RPMI7951 (cell line): ENCODE measurements at places on chromosomes 7 and 10. TPM values are rescaled to one million over a fixed set of nuclear protein-coding genes. Genes with fewer than 3 reads are reported as not detected.

CDNF gene
- 0.29 TPM in 1 of 2 replicates, not detected in the other for total RNA-seq

GAD2 gene
- not detected in 2 replicates for total RNA-seq

SORBS1 gene
- total RNA-seq: 1.4 and 2.1 TPM in 2 replicates

JCAD gene
- 0.49 and 1.2 TPM in 2 replicates for total RNA-seq

TUBB8 gene
- total RNA-seq: not detected in 2 replicates

FAM25C gene
- not detected in 2 replicates for total RNA-seq

C10orf105 gene
- total RNA-seq: 0.10 and 0.12 TPM in 2 replicates

HYCC1 gene
- 120 and 150 TPM in 2 replicates for total RNA-seq

CUEDC2 gene
- total RNA-seq: 43.4 and 53.6 TPM in 2 replicates

DNA sequence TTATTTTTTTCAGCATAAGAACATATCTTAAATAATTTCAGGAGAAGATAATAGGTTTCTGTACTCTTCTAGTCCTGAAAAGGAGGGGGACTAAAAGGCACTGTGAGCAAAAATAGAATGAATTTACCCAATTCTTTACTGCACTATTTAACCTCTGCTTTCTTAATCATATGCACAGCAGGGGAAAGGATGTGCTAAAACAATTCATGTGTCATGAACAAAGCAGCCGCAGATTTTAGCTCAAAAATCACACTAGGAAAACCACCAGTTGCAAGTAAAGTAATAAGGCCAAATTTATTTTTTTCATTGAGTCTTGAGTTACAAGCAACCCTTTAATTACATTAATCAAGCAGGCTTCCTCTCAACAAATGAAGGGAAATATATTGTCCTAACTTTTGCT lies 80.1 kb downstream of the CABCOCO1 start:
- no peak for DNase-seq

DNA sequence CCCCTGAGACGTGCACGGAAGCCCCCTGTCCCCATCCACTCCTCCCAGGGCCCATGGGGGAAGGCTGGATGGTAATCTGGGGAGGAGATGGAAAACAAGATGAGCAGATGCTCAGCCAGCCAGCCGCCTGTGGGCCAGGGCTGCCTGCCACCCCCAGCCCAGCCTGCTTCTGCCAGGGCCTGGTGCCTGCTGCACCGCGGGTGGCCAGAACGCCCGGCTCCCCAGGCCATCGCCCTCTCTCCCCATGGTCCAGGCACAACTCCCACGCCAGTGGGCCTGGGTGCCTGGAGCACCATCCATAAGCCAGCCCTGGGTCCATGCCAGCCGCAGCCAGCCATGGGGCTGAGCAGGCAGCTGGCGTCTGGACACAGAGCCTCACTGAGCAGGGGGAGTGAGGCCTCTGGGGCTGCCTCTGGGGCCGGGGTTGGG lies 57.2 kb upstream of the ELN start:
- no peak for DNase-seq

- DNase-seq: peak; percentile 80
These were observed 102.6 kb upstream of the DDC start for GRCh38 chr7:50667789-50668226.

- DNase-seq: peak; percentile 76
These were observed 194.2 kb upstream of the NPSR1 start for GRCh38 chr7:34463830-34464229.

- no peak for DNase-seq
These were observed 15.1 kb upstream of the RHOBTB1 start for GRCh38 chr10:60958892-60959601.

- DNase-seq: peak; percentile 89
These were observed 12.9 kb upstream of the BMS1 start for GRCh38 chr10:42769673-42770072.

DNA sequence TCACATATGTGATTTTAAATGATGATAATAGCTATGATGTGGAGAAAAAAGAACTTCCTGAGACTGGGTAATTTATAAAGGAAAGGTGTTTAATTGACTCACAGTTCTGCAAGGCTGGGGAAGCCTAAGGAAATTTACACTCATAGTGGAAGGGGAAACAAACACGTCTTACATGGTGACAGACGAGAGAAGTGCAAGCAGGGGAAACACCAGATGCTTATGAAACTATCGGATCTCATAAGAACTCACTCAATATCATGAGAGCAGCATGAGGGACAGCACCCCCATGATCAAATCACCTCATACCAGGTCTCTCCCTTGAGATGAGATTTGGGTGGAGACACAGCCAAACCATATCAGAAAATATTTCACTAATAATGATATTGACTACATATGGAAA lies 4.1 kb upstream of the LIPN start:
- no peak for DNase-seq

DNA sequence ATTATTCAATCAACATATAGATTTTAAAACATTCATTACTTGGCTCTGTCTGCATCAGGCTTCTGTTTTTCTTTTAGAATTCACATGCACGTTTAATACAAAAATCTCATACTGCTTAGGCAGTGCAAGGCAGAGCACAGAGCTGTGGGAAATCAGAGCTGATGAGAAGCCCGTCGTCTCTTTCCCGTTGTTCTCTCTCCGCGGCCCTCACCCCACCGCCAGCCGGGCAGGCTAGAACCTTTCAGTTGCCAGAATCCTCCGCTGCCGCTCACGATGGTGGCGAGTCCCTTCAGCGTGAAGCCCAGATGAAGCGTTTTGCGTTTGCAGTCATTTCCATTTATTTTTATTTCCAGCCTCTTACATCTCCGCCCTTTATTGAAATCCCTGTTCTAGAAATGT lies 648.2 kb downstream of the SDK1 start:
- DNase-seq: no peak

DNA sequence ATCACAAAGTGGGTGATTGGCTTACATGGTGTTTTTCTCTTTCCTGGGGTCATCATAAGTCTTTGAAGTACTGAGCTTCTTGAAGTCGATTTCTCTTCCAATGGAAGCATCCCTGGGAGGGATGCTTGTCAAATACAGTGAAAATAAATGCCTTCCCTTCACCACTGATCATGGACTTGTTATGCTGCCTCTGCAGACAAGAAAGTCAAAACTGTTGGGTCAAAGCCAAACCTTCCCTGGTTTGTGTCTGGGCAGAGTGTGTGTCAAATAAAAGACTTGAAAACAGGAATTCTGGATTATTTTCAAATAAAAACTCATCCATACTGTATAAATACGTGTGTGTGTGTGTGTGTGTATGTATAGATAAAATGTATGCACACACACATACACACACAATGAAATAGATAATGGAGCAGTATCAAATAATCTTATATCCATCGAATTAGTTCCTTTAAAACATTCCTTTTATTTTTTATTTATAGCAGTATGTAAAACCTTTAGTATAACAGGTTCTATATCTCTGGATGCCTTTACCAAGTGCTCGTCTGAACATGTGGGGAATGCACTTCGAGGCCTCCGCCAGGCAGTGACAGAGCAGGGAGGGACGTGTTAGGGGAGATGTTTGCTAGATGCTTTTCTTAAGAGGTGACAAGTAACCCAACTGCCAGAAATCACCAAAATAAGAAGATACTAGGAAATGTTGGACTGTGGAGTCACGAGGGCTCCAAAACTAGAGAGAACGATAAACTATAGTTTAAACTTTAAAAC lies 27.2 kb upstream of the WNT16 start:
- DNase-seq: no peak

DNA sequence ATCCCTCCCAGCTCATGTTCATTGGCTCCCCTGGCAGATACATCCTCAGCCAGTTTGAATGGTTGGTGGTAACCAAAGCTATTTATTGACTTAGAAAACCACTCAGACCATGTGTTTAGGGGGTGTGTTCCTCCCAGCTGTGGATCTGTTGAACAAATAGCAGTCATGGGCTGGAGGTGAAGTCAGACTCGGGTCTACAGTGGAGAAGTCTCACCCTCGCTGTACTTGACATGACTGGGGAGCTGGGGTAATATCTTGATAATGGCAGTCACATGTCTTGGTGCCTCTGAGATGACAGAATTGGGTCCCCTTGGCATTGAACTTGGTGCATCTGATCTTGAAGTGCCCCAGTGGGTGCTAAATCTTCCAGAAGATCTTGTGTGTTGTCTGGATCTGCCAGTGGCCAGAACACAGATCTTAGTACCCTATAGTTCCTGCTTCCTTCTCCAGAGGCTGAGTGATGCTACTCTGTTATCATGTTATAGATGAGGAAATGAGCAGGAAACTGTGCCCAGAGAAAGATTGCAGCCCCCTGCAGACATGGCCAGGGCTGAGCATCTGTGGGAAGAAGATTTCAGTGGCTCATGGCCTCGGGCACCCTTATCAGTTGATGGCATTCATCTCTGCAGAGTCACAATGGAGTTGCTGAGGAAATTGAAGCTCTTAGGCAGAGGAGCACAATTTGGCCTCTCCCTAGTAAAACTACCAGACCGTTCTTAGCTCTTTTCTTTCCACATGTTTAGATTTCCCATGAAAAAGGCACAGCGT lies 50.4 kb downstream of the ADRA2A start:
- DNase-seq: no peak

DNA sequence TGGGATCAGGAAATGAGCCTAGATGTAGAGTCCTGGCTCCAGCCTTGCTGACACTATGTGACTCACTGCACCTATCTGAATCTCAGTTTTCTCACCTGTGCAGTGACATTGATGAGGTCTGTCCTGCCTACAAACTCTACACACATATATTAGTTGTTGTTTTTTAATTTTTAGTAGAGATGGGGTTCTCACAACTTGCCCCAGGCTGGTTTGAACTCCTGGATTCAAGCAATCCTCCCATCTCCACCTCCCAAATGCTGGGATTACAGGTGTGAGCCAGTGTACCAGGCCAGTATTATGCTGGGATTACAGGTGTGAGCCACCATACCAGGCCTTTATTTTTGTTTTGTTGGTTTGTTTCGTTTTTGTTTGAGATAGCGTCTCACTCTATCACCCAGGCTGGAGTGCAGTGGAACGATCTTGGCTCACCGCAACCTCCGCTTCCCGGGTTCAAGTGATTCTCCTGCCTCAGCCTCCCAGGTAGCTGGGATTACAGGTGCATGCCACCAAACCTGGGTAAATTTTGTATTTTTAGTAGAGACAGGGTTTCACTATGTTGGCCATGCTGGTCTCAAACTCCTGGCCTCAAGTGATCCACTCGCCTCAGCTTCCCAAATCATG lies 11.8 kb upstream of the DDIT4 start:
- no peak for DNase-seq

GRCh38 chr10:33234831-33235237 lies 99.6 kb downstream of the NRP1 start:
- DNase-seq: no peak

- peak; percentile 99 for DNase-seq
These were observed 78.3 kb upstream of the NRP1 start for GRCh38 chr10:33412653-33413361.

DNA sequence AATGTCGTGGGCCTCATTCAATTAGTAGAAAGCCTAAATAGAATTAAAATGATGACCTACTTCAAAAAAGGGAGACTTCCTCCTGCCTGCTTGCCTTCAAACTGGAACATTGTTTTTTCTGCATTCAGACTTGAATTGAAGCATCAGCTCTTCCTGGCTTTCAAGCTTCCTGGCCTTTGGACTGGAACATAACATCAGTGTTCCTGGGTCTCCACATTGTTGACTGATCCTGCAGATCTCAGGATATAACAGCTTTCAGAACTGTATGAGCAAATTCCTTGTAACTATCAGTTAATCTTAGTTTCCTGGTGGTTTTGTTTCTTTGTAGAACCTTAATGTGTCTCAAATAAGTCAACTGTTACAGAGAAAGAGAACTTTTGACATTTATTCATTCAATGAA lies 18.6 kb downstream of the MAGI2 start:
- no peak for DNase-seq

DNA sequence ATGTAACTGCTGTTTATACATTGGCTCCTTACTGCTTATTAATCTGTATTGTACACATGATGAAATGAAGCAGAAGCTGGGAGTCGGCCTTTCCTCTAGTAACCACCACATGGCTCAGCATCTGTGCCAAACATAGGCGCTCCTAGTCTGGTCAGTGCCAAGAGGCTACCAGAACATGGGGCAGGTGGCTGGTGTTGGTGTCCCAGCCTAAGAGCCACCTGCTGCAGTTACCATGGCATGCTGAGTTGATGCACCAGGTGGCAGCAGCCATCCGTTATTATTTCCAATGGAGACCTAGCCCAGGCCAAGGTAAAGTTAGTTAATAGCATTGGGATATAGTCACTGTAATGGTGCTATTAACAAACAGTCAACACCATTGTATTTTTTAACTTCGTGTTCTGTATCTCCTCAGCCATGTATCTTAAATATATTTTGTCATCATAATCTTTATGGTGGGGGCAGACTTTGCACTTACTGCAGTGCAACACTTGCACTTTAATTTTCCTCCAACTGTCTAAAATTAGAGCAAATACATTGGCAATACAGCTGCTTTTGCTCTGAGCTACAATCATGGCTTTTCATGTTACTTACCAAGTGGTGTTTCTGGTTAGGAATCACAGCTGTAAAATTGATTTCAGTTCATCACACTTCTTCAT lies 33.1 kb downstream of the HBP1 start:
- peak; percentile 7 for DNase-seq

GRCh38 chr10:32961895-32962369 lies 3.9 kb upstream of the ITGB1 start:
- DNase-seq: peak; percentile 94

DNA sequence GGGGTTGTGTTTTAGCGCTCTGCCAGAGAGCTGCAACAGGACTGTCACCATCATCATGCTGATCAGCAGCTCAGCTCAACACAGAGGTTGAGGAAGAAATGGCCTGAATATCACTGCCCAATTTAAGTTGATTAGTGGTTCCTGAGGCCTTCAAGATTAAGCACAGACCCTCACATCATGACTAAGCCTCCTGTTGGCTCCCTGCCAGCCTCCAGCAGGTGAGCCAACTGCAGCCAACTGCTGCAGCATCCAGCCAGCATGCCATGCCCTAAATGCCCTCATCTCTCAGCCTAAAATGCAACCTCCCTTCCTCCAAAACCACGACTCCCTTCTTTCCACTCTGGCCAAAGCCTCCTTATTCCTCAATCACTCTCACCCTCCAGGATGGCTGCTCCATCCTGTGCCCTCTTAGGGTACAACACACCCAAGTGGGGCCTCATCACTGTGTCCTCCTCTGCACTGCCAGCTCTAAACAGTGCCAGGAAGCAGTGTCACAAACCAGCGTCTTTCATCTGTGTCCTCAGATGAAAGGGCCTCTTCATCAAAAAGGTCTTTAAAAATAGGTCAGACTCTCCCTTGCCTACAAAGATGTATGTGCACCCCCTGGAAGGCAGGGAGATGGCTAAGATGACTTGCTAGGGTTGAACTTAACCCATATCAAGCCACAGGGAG lies 259.3 kb downstream of the ZEB1 start:
- no peak for DNase-seq

DNA sequence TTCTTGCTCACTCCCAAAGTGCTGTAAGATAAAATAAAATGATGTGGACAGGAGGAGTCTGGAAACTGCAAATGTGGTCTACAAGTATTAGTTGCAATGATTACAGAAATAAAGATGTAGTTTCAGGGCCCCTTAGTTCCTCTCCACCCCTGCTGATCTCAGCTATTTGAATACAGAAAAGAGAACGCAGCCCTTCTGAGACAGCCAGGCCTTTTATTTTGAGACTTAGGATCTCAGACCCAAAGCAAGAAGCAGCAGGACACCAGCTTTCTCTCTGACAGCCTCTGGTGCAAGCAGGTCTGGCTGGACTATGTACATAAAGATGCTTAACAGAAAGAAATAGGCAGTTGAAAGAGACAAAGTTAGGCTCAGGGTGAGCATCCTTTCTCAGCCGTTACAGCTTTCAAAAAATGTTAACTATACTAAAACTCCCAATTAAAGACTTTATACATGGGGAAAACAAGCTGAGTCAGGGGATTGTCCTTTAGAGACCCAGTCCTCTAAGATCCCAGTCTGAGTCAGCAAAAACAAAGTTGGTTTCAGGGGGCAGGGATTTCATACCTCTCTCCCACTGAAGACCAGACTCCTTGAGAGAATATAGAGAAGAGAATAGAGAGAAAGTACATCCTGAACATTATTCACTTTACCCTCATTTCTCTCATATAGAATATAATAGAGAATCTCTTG lies 220.4 kb downstream of the TMEM178B start:
- DNase-seq: no peak
